ENCODE measurements at places on chromosomes 4 and X. TPM values are rescaled to one million over a fixed set of nuclear protein-coding genes. Genes with fewer than 3 reads are reported as not detected.

GRCh38 chr4:36823199-36823967 is 421.2 kb upstream of the NWD2 start:
- DNase-seq, result no peak

GRCh38 chr4:130760246-130760645 is 1664.3 kb downstream of the C4orf33 start:
- DNase-seq, result no peak

GRCh38 chr4:93897559-93897958 is 69.0 kb downstream of the ATOH1 start:
- no peak for DNase-seq

- DNase-seq, result peak; percentile 24
Measured at GRCh38 chr4:140296335-140297220, 76.9 kb upstream of the SCOC start.

DNA sequence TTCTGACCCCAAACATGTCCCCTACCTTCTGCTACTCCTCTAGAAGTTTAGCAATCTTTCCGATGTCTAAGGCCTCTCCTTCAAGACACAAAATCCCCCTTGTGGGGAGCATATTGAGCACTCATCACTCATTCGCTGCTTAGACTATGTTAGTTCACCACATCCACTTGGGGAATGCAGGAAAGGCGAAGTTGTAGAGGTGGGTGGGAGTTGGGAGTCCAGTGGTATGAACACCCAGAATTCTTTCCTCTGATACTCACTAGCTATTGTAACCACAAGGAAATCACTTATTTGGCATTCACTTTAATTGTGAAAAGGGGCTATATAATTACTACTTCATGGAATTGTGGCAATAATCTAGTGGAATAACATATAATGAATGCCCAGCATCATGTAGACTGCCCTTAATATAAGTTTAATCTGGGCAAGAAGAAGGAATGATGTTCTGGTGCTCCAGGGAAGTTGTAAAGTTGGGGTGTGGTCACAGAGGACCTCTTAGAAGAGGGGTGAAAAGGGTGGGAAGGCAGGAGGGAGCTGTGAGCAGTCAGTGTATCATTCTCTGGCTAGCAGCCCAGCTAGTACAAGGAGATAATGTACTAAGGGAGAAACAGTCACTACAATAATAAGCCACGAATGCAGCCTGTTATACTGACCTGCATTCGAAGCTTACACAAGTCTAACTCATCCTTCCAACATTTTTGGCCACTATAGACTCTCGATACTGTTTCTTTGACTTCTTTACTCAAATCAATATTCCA is 468.2 kb upstream of the DIPK2B start:
- DNase-seq, result no peak

GRCh38 chrX:106178826-106179225 is 10.7 kb downstream of the PWWP3B start:
- no peak for DNase-seq

- DNase-seq, result no peak
Measured at GRCh38 chrX:29922607-29923006, 292.8 kb upstream of the MAGEB2 start.

DNA sequence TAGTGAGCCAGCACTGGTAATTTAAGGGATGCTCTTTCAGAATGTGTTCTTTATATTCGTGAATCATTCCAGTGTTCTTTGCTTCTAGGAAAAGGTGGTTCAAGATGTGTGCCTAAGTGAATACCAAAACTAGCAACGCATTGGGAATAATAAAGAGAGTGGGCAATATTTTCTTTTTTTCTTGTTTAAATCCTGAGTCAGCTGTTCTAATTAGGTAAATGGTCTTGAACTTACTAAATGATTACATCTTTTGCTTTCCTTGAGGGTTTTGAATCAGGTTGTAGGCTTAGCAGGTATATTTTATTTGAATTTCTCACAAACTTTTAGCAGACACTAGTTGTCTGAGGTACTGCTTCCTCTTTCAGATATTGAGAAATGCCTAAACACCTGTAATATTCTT is 29.5 kb downstream of the ENPEP start:
- no peak for DNase-seq

DNA sequence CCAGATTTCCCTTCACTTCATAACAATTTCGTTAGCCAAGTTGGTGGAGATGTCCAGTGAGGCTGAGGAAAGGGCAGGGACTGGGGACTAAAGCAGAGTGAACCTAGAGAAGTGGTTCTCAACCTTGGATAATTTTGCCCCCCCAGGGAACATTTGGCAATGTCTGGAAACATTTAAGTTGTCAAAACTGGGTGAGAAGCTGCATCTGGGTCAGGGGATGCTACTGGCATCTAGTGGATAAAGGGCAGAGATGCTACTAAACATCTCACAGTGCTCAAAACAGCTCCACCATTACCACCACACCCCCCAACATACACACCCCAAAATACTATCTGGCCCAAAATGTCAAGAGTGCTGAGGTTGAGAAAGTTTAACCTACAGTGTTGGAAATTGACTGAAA is 32.0 kb upstream of the FGF16 start:
- DNase-seq, result no peak

GRCh38 chr4:187618701-187619281 is 376.8 kb upstream of the ZFP42 start:
- no peak for DNase-seq

DNA sequence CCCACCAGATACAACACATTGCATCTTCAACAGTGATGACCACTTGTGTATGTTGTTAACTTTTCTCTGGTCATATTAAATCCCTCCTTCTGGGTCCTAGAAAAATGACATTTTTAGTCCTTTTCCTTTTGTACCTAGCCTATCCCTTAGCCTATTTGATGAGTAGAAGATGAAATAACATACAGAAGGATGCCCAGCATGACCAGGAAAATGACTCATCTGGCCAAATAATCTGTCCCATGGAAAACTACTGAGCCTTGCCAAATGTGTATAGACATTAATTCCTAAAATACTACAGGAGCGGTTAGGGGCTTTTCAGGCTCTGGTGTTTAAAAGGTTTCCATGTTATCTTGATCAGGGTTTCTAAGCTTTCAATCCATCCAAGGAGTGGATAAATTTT is 129.0 kb upstream of the KCNIP4 start:
- no peak for DNase-seq

DNA sequence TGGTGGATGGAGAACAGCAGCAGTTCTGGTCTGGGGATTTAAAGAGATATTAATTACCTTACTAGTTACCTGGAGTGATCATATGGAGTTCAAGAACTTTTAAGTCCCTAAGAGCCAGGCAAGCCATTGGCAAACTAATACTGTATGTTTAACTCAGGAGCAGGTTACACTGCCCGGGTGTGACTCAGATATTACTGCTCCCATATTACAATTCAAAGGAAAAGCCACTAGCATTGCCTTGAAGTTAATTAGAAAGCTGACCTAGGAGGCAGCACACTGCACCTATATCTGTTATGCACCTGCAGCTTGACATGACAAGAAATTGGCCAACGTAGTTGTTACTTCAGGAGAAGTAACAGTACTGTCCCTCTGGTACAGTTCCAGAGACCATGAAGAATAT is 47.2 kb downstream of the GRK4 start:
- no peak for DNase-seq

DNA sequence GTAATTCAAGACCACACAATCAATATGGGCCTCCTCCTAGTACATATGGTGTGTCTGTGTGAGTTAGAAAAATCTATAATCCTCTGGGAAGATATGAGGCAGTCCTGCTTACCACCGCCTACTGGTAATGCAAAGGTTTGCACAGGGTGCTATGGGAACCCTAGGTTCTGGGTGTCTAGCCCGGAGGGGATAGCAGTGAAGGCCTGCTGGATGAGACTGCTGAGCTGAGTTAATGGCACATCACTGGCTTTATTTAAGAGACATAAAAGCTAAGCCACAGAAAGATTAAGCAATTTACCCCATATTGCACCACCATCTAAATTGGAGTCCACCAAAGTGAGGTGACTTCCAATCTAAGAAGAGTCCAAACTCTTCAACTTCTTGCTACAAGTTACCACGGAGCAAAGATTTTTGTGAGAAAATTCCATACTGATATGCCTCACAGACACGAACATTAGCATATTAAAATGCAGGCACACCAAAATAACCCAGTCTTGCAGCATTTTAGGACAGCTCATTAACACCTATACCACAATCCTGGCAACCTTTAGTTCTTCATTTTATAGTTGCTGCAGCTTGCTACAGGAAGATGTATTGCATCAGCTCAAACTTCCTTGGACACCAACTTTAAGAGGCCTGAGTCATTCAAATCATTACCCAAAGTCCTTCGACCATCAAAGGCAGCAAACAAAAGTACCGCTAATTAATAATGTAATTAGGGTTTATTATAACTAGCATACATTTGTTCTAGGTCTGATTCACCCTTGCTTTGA is 13.7 kb downstream of the DGKK start:
- no peak for DNase-seq

GRCh38 chr4:184355111-184355604 is 119.2 kb downstream of the IRF2 start:
- DNase-seq, result no peak

- DNase-seq, result no peak
Measured at GRCh38 chrX:21973321-21974010, 33.0 kb downstream of the SMS start.

Gene DMRTC1B
- total RNA-seq, result 1.8 TPM

Gene SSX2B
- total RNA-seq, result not detected

Gene FHIP1A
- total RNA-seq, result 2.4 TPM

Gene FGFBP2
- not detected for total RNA-seq

Gene PRDX4
- total RNA-seq, result 35.5 TPM

Gene ALPK1
- total RNA-seq, result 0.86 TPM

Gene TMEM31
- total RNA-seq, result not detected
